ENCODE measurements at places on chromosomes 13 and 19. TPM values are rescaled to one million over a fixed set of nuclear protein-coding genes. Genes with fewer than 3 reads are reported as not detected.

GRCh38 chr19:2720777-2721569 lies at the start of gene DIRAS1:
TSS of gene DIRAS1 (minus strand) at chr19:2721372. CDS start at chr19:2717806, 3,566 bp downstream.
- DNase-seq: no peak

Gene HCST
- 4.7 TPM for polyA plus RNA-seq

DNA sequence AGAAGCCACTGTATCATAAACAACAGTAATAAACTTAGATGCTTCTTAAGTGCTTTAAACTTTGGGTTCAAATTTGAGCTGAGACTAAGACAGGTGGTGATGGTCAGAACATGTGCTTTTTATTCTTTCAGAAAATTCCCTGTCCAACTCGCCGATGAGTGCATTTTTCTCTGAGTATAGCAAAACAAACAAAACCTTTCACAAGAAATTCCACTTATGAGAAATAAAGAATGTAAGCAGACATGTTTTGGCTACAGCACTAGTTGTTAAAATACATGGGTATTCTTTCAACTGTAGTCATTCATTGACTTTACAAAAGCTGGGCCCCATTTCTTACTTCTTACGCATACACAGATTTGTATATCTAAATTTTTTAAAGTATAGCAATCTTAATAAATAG lies 125.6 kb downstream of the SPRY2 start:
- no peak for DNase-seq

DNA sequence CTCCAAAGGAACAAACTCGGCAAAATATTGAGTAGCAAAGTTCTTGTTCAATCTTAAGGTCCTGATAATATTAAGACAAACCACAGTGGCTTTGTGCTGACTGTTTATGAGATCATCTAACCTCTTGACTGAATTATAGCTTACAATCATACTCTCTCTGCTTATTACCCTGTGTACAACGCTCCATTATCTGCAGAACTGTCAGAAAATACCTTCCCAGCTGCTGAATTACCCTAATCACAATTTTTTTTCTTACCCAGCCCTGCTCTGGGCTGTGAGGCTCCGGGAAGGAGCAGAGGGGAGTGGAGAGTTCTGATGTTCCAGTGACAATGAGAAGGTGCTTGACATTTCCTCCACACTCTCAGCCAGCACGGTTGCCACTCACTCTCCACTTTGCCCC lies 64.8 kb downstream of the DCT start:
- DNase-seq: no peak

DNA sequence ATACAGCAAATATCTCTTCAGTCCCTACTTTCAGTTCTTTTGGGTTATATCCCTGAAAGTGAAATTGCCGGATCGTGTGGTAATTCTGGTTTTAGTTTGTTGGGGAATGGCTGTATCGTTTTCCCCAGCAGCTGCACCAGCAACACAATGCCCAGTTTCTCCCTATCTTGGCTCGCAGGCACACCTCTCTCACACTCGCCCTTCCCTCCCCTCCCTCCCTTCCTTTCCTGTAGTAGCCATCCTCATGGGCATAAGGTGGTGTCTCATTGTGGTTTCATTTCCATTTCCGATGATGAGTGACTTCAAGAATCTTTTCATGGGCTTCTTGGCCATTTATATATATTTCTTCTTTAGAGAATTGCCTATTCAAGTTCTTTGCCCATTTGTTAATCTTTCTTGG lies 8.6 kb upstream of the GPR18 start:
- no peak for DNase-seq

All from forelimb muscle (tissue), 1 donor.